K562 (cell line): ENCODE measurements at places on chromosomes 7 and 10. TPM values are rescaled to one million over a fixed set of nuclear protein-coding genes. Genes with fewer than 3 reads are reported as not detected.

DNA sequence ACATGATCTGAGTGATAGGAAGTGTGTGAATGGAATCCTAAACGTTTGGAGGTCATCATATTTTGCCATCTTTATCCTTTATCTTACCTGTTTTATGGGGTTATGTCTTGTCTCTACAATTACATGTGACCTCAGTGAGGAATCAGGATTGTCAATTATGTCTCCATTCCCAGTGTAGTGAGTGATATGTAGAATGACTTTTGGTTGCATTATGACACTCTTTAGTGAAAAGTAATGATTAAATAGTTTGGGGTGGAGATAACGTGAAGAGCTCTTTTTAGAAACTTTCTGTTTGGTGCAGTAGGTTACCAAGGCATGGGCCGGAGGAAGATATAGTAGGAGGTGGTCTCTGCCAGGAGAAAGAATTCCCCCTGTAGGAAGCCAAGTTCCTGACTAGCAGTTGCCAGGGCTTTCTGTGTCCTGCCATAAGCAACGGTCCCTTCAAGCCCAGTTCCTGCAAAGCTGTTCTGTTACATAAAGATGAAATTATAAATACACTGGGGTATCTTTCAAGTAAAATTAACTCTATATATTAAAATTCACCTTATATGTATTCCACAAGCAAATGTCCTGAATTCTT is 228.2 kb downstream of the NSUN6 start:
- DNase-seq: no peak
- no peak overlapping the region for H3K4me3 ChIP-seq
- H3K27ac ChIP-seq: no peak overlapping the region

GRCh38 chr7:131042269-131043160 is 285.2 kb upstream of the MKLN1 start:
- no peak overlapping the region for H3K4me3 ChIP-seq
- no peak overlapping the region for H3K27ac ChIP-seq
- no peaks in the 10 kb centered on the region for H3K27me3 ChIP-seq
- no peaks in the 10 kb centered on the region for H3K36me3 ChIP-seq

GRCh38 chr7:98229441-98229840 is 18.2 kb downstream of the BHLHA15 start:
- peaks cover 61% of the 10 kb centered on the region for H3K27me3 ChIP-seq
- no peaks in the 10 kb centered on the region for H3K36me3 ChIP-seq
- no peak overlapping the region for H3K4me3 ChIP-seq
- H3K4me1 ChIP-seq: peaks cover 49% of the 10 kb centered on the region; the same call in 1 of the 2 replicates

FAM25A gene
- total RNA-seq: not detected in 2 replicates

LRRC18 gene
- total RNA-seq: not detected in 2 replicates

DNA sequence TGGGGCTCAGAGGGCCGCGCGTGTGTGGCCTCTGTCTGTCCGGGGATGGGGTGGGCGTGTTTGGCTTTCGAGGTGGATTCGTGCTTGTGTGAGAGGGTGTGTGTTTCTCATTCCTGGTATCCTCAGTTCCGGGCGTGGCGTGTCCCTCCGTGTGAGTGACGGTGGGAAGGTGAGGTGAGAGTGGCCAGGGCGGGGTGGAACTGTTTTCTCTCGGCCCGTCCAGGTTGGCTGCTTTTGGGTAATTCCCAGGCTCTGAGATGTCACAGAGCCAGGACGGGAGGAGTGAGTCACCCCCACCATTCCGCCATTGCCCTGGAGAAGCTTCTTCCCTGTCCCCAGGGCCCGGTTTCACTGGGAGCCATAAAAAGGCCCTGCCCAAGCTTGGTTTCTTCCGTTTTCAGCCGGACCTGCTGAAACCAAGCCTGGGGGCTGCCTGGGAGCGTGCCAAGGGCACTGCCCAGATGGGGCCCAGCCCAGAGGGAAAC is 21.3 kb upstream of the CLDN4 start:
- no peaks in the 10 kb centered on the region for H3K36me3 ChIP-seq
- H3K27me3 ChIP-seq: no peaks in the 10 kb centered on the region
- no peak overlapping the region for H3K27ac ChIP-seq
- no peak for DNase-seq

COPS6 gene
- total RNA-seq: 168 TPM in 2 replicates

DNA sequence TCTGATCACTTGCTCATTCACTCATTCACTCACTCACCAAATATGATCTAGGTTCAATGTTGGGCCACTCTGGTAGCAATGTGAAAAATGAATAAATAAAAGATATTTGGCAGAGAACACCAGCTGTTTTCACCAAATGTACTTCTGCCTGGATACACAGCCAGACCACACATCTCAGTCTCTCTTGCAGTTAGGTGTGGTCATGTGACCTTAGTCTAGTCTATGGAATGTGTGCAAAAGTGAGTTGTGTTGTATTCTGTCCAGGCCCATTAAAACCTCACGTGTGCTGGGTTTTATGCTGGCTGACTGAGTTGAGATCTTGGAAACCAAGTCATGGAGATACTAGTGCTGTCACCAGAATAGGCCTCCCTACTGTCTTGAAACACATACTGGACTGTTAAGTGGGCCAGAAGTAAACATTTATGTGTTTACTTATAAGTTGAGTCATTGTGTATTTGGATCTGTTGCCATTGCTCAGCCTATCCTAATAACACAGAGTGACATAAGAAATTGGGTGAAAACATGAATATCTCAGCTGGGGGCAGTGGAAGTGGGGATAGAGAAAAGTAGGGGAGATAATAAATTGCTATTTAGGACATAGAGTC is 145.5 kb downstream of the PTEN start:
- H3K4me3 ChIP-seq: no peak overlapping the region
- no peak for DNase-seq
- no peaks in the 10 kb centered on the region for H3K4me1 ChIP-seq
- no peaks in the 10 kb centered on the region for H3K27me3 ChIP-seq
- H3K27ac ChIP-seq: no peak overlapping the region

DNA sequence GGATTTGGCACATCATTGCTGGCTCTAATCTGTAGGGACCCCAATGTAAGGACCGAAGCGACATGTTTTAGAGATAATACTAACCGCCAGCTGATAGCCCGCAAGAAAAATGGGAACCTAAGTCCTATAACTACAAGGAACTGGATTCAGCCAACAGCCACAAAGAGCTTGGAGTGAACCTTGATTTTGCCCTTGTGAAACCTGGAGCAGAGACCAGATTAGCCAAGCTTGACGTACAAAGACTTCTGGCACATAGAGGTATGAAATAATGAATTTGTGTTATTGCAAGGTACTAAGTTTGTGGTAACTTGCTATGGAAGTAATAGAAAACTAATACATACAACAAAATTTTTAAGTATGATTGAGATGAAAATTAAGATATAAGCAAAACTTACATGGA is 246.9 kb downstream of the AGMO start:
- no peak for DNase-seq
- H3K27ac ChIP-seq: no peak overlapping the region

PRPS1L1 gene
- total RNA-seq: not detected in 2 replicates

CPA2 gene
- total RNA-seq: 0.84 and 1.2 TPM in 2 replicates

GRCh38 chr7:80412842-80413241 is 99.0 kb downstream of the GNAT3 start:
- no peak overlapping the region for H3K27ac ChIP-seq
- H3K4me1 ChIP-seq: no peaks in the 10 kb centered on the region
- no peak overlapping the region for H3K4me3 ChIP-seq
- H3K36me3 ChIP-seq: no peaks in the 10 kb centered on the region
- no peaks in the 10 kb centered on the region for H3K27me3 ChIP-seq
- DNase-seq: no peak

DNA sequence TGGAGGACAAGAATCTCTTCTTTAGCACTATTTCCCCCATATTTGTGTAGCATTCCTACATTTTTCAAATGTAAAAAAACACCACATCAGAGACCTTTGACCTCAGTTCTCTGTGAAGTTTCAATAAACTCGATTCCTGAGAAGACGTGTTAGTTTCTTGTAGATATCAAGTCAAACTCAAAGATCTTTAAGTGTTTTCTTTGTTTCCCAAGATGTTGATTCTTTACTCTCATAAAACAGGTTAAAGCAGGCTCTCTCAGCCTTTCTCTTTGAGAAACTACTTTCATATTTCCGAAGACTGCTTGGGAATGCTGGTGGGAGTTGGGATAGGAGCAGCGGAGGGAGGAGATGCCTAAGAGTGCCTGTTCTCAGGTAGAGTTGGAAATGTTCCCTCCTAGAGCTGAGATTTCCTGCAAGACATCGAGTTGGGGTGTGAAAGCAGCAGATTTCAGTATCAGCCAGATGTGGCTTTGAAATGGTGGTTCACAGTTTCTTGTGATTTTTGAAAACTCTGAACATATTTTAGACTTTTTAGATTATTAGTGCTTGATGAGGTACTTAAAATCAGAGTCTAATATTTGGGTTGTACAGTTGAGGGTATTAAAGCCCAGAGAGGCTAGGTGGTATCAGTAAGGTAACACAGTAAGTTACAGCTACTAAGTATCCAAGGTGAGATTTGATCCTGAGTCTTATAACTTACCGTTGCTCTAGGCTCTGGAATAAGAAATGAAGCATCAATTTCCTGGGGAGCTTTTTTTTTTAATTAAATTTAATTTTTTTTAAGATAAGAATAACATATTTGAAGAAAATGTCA is 13.9 kb downstream of the ADK start:
- no peak overlapping the region for H3K4me3 ChIP-seq
- H3K27me3 ChIP-seq: no peaks in the 10 kb centered on the region

DNA sequence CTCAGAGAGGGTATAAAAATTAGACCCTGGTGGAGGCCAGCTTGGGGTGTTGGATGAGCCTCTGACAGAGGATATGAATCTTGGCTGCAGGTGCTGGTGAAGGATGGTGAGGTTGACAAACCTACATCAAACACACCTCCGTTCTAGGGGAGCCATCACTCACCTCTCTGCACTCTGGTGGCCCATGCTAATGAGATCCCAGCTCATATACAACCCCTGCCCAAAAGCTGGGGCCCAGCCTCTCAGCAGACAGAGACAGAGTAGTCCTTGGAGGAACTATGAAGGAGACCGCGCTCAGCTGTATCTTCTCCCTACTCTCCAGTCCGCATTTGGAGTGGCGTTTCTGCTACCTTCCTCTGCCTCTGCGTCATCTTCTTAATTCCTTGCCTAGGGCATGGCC is 83.1 kb upstream of the SORCS3 start:
- no peaks in the 10 kb centered on the region for H3K36me3 ChIP-seq
- H3K4me3 ChIP-seq: no peak overlapping the region
- no peaks in the 10 kb centered on the region for H3K4me1 ChIP-seq
- DNase-seq: no peak
- no peaks in the 10 kb centered on the region; the same call in 1 of the 2 replicates for H3K27me3 ChIP-seq

GRCh38 chr7:150756858-150757257 is 19.6 kb downstream of the GIMAP5 start:
- H3K4me1 ChIP-seq: no peaks in the 10 kb centered on the region
- H3K36me3 ChIP-seq: no peaks in the 10 kb centered on the region
- DNase-seq: peak; percentile 42
- peaks cover 11% of the 10 kb centered on the region; the same call in 1 of the 2 replicates for H3K27me3 ChIP-seq

DNA sequence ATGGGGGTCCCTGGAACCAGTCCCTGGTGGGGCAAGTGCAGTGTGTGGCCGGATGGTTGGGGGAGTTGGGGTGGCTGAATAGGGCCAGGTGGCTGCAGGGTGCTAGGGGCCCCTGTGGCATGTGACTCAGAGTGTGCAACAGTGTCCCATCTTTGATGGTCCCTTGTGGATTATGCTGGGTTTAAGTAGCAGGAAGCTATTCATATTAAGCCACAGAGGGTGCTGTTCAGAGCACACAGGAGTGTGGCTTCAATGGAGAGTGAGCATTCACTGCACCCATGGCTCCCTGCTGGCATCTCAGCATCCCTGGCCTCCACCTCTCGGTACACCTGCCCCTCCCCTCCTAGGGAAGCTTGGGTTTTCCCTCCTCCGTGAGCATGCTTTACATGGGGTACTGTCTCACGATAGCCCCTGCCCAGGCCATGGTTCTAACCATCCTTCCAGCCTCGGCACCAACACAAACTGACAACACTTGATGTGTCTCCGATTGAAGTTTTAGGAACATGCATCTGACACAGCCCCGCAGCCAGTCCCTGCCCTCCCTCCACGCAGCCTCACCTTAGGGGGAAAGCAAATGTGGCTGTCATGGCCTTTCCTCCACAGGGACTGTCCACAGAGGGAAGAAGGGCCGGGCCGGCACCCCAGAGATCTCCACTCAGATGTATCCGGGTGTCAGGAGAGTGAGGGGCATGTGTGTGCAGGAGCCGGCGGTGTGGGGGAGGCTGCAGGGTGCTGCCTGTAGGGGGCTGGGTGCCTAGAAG is 30.4 kb upstream of the PPIF start:
- H3K4me3 ChIP-seq: no peak overlapping the region
- DNase-seq: no peak
- peaks cover 5% of the 10 kb centered on the region; the same call in 1 of the 3 replicates for H3K36me3 ChIP-seq

LIPM gene
- total RNA-seq: not detected in 2 replicates

GRCh38 chr7:129652914-129653313 is 41.4 kb downstream of the NRF1 start:
- DNase-seq: no peak
- no peak overlapping the region for H3K4me3 ChIP-seq
- peaks cover 8% of the 10 kb centered on the region; the same call in 1 of the 3 replicates for H3K36me3 ChIP-seq
- no peak overlapping the region for H3K27ac ChIP-seq

GRCh38 chr10:118264838-118265470 is 77.2 kb downstream of the FAM204A start:
- H3K36me3 ChIP-seq: no peaks in the 10 kb centered on the region
- peaks cover 9% of the 10 kb centered on the region for H3K27me3 ChIP-seq
- H3K4me3 ChIP-seq: no peak overlapping the region
- H3K27ac ChIP-seq: no peak overlapping the region

- no peak for DNase-seq
- H3K27me3 ChIP-seq: peaks cover 84% of the 10 kb centered on the region
- H3K36me3 ChIP-seq: no peaks in the 10 kb centered on the region
- no peak overlapping the region for H3K4me3 ChIP-seq
Observed at GRCh38 chr7:86629-87028, 105.7 kb upstream of the FAM20C start.

- peaks cover 34% of the 10 kb centered on the region for H3K27me3 ChIP-seq
- H3K4me1 ChIP-seq: no peaks in the 10 kb centered on the region; the same call in 1 of the 2 replicates
- no peak overlapping the region for H3K27ac ChIP-seq
- DNase-seq: no peak
- no peaks in the 10 kb centered on the region for H3K36me3 ChIP-seq
- no peak overlapping the region for H3K4me3 ChIP-seq
Observed at GRCh38 chr7:55245271-55245723, 119.8 kb upstream of the LANCL2 start.

- no peak overlapping the region for H3K4me3 ChIP-seq
- H3K27ac ChIP-seq: no peak overlapping the region
- no peaks in the 10 kb centered on the region for H3K36me3 ChIP-seq
- no peaks in the 10 kb centered on the region for H3K27me3 ChIP-seq
Observed at GRCh38 chr7:147438216-147438615, 1152.3 kb upstream of the C7orf33 start.

- no peaks in the 10 kb centered on the region; the same call in 2 of the 3 replicates for H3K27me3 ChIP-seq
- peak overlapping the region; percentile 23; the same call in 1 of the 2 replicates for H3K4me3 ChIP-seq
- peaks cover 41% of the 10 kb centered on the region for H3K4me1 ChIP-seq
- DNase-seq: peak; percentile 96
Observed at GRCh38 chr7:5296611-5297226, 14.0 kb downstream of the SLC29A4 start.

GRCh38 chr10:18565006-18565405 is 86.4 kb downstream of the NSUN6 start:
- no peaks in the 10 kb centered on the region for H3K4me1 ChIP-seq
- DNase-seq: no peak
- H3K27me3 ChIP-seq: no peaks in the 10 kb centered on the region
- H3K36me3 ChIP-seq: no peaks in the 10 kb centered on the region; the same call in 2 of the 3 replicates
